ENCODE measurements at places on chromosomes 12 and 14. TPM values are rescaled to one million over a fixed set of nuclear protein-coding genes. Genes with fewer than 3 reads are reported as not detected.

DNA sequence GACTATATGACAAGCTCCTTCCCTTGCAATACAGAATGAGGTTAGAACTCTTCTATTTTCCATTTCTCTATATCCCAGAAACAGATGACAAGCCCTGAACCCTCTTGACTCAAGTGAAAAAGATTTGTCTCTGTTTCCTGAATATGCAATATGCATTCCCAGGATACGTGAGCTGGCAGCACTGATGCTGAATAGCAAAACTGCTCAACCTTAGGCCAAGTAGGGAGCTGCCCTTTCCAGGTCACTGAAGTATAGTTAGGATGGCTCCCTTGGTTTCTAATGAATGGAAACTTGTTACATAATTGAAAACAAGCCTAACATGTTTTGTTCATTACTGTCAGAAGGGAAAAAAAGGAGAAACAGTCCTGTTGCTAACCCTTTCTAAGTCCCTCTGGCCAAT lies 47.9 kb upstream of the PLEKHG7 start:
- H3K27ac ChIP-seq = no peak overlapping the region
- no peak overlapping the region for H3K4me3 ChIP-seq
- H3K36me3 ChIP-seq = no peaks in the 10 kb centered on the region
- peaks cover 15% of the 10 kb centered on the region for H3K27me3 ChIP-seq

Gene TDG
- 16.4 TPM for total RNA-seq

- no peaks in the 10 kb centered on the region for H3K27me3 ChIP-seq
- no peak overlapping the region for H3K27ac ChIP-seq
- H3K4me1 ChIP-seq = no peaks in the 10 kb centered on the region
- DNase-seq = no peak
- H3K4me3 ChIP-seq = no peak overlapping the region
These were observed 6.1 kb downstream of the SYCP3 start for GRCh38 chr12:101733166-101733565.

DNA sequence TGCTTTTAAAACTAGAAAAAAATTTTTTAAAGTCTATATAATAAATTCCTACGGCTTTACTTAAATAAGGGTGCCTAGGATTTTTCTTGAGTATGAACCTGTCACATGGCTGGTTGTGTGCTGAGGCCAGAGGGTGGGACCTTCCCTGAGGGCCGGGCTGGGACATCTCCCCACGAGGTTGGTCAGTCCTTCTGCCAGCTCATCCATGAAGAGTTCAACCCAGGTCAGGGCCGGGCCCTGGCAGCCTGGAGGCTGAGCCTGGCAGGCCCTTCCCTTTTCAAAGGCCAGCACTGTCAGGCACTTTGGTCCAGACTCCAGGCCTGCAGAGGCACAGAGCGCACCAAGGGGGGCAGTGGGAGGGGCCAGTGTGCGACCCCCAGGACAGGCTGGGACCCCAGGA lies 31.7 kb downstream of the TNFAIP2 start:
- peaks cover 9% of the 10 kb centered on the region for H3K4me1 ChIP-seq
- H3K27ac ChIP-seq = no peak overlapping the region
- H3K27me3 ChIP-seq = peaks cover 46% of the 10 kb centered on the region
- no peak overlapping the region for H3K4me3 ChIP-seq
- H3K36me3 ChIP-seq = no peaks in the 10 kb centered on the region
- DNase-seq = peak; percentile 49

DNA sequence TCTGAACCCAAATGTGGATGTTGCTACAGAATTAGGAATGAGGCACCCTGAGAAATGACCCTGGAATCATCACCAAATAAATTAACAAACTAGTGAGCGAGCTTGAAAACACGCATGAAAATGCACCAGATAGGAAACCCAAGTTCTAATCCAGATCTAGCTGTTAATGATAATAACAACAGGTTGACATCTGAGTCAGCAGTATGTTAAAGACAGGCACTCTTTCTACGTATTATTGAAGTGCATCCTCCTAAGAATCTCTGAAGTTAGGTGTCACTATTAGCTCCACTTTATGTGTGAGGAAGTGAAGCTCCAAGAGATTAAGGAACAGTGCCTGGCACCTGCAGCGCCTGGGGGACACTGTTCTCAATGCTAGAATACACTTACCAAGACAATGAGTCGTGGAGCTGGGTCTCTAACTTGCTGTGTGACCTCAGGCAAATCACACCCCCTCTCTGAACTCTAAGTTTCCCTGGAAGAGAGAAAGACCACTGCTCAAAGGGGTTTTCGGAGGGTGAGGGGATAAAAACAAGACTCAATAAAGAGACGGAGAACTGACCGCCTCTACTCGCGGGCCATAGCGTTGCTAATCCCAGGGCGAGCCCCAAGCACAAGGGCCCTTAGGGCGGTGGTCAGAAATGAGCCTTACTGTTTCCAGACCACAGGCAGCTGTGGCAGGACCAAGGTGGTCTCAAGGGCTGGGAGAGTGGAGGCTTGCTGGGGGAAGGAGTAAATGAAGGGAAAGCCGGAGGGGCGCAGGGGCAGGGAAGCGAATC lies 2.1 kb downstream of the SLC6A12 start:
- H3K27me3 ChIP-seq = peaks cover 49% of the 10 kb centered on the region
- no peak overlapping the region for H3K27ac ChIP-seq
- no peak for DNase-seq

GRCh38 chr12:12896260-12896659 lies 4.9 kb downstream of the GPRC5A start:
- H3K4me1 ChIP-seq = peaks cover 93% of the 10 kb centered on the region
- peak overlapping the region; percentile 75 for H3K27ac ChIP-seq
- DNase-seq = peak; percentile 82
- H3K4me3 ChIP-seq = peak overlapping the region; percentile 78
- H3K36me3 ChIP-seq = peaks cover 46% of the 10 kb centered on the region
